ENCODE measurements at places on chromosomes 1 and 21.

DNA sequence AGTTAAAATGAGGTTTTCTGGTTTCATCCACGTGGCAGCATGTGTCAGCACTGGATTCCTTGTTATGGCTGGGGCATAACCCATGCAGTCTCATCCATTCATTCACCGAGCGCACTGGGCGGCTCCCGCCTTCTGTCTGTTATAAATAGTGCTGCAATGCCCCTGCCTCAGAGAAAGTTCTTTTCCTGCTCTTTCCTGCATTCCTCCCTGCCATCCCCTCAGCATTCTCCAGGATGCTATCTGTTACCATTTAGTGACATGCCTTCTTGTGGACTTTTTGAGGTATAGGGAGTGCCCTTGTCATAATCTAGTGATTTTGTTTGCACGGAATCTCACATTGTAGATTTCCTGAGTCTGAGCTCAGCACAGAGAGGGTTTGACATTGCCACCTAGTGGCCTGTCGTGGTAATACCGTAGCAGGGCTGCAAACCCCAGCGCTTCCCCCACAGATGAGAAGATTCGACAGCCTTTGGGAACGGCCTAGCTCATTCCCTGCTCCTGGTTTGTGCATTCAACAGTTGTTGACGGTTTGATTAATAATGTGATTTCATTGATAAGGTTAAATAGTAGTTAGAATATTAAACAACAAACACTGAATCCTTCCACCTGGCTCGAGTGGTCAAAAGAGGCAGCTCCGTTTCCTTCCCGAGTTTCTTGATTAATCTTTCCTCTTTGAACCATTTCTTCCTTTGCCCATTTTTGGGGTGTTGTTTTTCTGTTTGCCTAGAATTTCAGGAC, 46.3 kb downstream of the UMODL1 start:
- DNase-seq = peak; percentile 39

GRCh38 chr1:18237371-18237770, 129.8 kb downstream of the IGSF21 start:
- DNase-seq = no peak

GRCh38 chr1:210815641-210816550, 318.1 kb downstream of the KCNH1 start:
- no peak for DNase-seq

GRCh38 chr1:56394298-56394697, 185.1 kb downstream of the PLPP3 start:
- no peak for DNase-seq

GRCh38 chr1:1207571-1207892, 1.1 kb upstream of the TNFRSF18 start:
- no peak for DNase-seq

DNA sequence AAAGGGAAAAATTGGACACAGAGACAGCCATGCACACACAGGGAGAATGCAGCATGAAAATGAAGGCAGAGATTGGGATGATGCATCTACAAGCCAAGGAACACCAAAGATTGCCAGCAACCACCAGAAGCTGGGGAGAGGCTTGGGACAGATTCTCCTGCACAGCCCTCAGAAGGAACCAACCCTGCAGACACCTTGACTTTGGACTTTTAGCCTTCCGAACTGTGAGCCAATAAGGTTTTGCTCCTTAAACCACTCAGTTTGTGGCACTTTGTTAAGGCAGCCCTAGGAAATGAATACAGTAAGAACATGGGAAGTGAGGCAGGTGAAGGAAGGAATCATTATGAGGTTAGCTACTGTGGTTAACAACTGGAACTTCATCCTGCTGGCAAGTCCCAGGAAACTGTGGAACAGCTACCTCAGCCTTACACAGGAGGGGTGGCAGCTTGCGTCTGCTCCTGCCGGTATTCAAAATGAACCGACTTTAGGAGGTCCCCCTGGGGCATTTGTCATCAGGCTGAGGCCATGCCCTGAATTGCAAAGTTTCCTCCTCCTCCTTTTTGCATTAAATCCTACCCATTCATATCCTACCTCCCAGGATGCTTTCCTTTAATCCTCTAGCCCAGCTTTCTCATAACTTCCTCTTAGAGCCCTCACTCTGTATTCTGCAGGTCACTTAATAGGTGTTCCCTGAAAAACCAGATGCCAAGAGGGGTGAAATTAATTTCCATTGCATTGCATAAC, 15.4 kb downstream of the CD247 start:
- DNase-seq = no peak

GRCh38 chr1:54649921-54650320, 8.3 kb downstream of the MROH7 start:
- DNase-seq = no peak

DNA sequence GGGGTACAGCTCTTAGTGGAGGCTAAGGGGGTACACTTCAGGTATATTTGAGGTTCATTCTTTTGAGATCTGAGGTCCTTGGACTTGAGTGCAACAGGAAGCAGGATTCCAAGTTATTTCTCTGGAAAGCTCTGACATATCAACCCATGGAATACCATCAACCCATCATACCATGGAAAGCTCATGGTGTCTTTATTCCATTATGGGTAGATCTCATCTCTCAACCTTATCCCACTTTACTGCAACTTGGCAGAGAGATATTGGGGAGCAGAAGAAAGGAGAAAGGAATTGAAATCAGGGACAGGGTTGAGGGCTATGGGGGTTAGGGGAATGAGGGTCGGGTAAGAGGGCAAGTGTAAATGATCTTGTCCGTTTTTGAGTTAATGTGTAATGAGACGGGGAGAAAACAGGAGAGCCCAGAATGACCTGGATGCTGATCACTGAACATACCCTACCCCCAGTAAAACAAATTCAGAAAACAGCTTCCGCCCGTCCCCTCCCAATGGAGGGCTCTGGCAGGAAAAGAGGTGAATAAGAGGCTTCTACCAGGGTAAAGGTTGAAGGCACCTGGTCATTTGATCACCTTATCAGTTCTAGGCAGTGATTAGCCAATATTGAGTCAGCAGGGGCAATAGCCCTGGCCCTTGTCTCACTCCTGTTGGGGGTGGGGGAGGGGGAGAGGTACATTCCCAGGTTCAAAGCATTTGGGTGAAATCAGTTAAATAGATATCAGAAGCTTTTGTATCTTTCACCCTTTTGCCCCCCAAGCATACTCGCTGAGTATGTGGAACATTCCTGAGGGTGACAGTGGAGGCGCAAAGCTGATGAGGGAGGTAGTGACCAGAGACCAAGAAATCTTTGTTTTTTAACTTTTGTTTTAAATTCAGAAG, 622 bp upstream of the APOA2 start:
- DNase-seq = no peak

DNA sequence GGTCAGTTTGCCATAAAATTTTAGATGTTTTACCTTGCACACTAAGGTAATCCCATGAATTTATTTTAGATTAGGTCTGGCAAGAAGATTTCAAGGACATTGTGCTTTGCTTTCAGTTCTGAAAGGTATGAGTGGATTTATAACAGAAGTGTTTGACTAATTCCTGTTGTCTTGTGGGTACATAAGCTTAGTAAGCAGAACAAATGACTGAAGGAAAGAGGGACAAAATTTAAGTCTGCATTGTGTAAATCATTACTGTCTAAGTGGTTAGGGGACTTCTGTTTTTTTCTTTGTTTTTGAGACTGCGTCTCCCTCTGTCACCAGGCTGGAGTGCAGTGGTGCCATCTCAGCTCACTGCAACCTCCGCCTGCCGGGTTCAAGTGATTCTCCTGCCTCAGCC, 60.1 kb downstream of the PKN2 start:
- DNase-seq = no peak

DNA sequence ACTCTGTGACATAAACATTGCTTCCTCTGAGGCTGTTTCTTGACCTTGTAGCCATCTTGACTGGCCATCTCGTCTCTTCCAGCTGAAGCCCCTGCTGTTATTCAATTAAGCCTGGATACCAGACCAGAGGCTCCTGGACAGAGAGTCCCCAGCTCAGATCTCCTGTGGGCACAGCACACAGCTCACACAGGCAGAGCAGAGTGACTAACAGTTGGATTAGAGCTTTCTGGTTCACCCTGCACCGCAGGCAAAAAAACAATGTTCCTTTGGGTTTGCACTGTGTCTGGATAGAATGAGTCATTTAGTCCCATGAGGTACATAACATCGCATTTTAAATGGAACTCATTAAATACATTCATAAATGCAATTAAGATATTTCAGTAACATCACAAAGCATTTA, 33.4 kb upstream of the USH2A start:
- DNase-seq = peak; percentile 82

DNA sequence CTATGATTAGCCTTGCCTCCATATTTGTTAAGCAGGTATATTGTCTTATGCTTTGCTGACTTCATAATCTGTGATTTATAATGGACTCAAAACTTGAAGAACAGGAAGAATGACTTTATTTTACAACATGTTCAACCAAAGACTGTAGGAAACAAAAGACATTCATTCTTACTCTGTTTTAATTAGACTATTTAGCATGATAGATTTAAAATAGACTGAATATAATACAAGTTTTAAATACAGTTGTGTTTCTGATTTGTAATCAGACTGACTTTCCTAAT, 63.1 kb downstream of the CDC14A start:
- peak; percentile 32 for DNase-seq

DNA sequence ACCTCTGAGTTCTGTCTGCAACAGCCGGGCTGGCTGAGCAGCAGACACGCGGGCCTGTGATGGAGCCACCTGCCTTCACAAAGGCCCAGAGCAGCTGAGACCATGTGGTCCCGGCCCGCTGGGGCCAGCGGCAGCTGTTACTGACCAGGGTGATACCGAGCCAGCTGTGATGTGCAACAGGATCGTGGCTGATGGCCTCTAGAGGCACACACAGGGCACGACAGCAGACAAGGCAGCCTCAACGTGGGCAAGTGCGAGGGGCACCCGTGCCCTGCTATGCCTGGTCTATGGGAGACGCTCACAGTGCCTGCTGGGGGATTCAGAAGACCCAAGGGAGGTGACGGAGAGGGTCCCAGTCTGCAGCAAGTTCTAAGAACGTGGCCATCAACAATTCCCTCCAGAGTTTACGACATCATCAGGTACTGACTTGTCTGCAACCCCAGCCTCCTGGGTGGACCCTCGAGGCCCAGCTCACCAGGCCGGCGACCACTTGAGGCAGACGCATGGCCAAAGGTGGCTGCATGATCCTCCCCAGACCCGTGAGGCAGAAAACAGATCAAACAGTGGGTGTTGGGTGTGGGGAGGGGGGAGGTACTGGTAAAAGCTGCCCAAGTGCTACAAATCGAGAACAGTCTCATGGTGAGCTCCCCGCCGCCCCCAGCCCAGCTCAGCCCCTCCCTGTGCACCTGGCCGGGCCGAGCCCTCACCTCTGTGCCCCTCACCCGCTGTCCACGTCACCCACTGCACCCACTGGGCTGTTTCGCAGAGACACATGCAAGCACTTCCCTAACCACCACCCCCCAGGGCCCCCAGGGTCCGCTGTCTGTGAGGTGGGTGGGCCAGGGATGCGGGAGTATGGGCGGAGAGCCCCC, 6.0 kb downstream of the POFUT2 start:
- DNase-seq = no peak

- DNase-seq = no peak
Observed at GRCh38 chr1:39825432-39825941, 36.8 kb upstream of the BMP8B start.

GRCh38 chr1:61387829-61388228, 305.5 kb downstream of the NFIA start:
- no peak for DNase-seq

DNA sequence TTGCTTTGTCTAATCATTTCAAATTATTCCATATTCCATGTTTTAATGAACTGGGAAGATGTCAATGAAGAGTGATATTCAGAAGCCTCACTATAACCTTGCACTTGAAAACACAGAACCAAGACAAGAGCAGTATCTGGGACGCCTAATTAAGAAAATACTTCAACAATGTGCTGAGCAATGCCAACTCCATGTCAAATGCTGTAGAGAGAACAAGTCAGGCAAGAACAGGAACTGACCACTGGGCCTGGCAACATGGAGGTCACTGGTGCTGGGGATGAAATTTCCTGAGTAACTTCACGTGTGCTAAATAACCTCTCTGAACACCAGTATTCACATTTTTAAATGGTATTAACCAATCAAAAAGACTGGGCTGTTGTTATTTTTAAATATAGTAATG, 22.8 kb downstream of the HEATR1 start:
- DNase-seq = no peak

- DNase-seq = no peak
Observed at GRCh38 chr1:19465123-19465522, 20.2 kb downstream of the CAPZB start.

DNA sequence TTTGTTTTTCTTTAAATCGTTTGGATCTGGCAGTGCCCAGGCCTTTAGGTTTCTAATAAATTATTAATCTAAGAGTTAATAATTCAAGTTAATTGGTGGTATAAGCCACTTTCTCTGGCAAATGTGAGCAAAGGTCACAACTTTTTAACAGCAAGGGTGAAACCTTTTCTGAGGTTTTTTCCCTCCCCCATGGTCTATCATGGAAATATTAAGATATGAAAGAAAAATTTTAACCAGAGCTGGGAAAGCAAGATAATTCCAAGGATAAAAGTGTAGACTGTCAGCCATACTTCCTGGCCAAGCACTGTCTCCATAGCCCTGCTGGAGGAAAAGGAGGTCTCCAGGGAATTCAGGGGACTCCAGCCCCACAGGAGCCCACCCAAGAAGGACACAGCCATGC, 341.2 kb downstream of the SETD4 start:
- DNase-seq = no peak

GRCh38 chr1:167716000-167716271, 5.8 kb upstream of the MPZL1 start:
- DNase-seq = peak; percentile 28

GRCh38 chr21:39316729-39317128, 3.3 kb upstream of the BRWD1 start:
- no peak for DNase-seq

GRCh38 chr1:85576266-85576641, 4.3 kb upstream of the CCN1 start:
- DNase-seq = no peak

DNA sequence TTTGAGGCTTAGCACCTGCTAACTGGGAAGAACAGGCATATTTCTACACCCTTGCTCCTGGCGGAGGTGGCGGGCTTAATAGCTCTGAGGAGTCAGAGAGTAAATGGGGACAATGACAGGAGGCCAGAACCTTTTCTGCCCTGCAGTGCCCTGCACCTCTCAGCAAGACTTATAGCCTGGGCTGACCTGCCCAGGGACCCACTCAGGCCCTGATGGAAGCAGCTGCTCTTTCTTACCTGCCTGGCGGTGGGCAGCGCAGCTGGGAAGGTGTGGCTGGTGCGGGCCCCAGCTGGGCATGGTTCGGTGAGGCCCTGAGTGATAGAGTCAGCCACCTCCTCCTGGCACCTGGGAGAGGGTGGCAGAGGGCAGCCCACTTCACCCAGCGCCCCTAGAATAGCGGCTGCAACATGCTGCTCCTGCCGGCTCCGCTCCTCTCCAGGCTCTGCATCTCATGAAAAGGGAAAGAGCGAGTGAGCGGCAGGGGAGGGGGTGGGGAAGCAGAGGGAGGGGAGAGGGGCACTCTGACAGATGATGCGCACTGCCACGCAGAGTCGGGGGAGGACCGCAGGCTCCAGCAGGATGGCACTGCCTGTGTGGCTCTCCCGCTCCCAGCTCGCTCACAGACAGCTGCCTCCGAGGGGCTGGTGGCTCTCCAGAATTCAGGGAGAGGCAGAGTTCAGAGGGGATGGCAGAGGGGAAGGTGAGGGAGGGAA, at the start of gene RGS8:
TSS of gene RGS8 (minus strand) at position 472 of the 713 bp plus-strand sequence. CDS start 14,938 bp downstream, outside the sequence.
- no peak for DNase-seq
